ENCODE measurements at places on chromosomes 6 and 20.
A peak's percentile ranks its signal among the peaks of the same experiment; 100 is the strongest.

DNA sequence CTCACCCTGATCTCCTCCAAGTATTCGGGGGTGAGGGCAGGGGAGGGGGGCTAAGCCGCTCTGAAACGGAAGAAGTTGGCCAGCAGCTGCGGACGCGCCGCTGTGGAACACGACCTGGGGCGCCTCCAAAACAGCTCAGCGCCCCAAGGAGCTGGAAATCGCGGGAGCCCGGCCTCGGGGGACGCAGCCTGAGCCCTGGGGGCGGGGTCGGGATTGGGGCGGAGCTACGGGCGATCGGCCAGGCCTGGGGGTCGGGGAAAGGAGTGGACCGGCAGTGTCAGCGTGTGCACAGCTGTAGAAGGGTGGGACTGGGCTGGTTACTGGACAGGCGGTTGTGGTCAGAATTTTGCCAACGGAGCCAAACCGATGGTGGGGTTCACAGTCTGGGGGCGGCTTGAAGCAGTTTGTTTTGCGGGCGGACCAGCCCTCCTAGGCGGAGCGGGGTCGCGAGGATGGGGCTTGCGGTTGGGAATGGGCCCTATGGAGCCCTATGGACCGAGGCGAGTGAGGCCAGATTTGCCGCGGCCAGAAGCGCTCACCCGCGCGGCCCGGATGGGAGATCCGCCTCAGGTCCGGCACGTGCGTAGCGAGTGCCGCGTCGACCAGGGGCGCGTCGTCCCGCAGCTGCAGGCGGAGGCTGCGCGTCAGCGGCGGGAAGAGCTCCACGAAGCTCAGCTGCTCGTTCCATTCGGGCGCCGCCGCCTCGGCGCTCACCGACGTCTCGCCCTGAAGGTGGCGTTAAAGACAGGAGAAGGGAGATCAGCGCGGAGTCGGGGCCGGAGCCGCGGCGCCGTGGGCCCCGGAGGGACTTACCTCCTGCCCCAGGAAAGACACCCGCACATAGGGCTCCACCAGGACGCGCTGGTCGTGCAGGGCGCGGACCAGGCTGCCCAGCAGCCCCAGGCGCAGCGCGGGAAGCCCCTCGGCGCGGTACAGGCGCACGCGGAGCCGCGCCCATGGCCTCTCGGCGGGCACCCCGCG lies 14.3 kb upstream of the SPAG4 start:
- peak; percentile 17 for DNase-seq

GRCh38 chr20:30499123-30499522 lies 758.3 kb upstream of the DEFB115 start:
- no peak for DNase-seq

DNA sequence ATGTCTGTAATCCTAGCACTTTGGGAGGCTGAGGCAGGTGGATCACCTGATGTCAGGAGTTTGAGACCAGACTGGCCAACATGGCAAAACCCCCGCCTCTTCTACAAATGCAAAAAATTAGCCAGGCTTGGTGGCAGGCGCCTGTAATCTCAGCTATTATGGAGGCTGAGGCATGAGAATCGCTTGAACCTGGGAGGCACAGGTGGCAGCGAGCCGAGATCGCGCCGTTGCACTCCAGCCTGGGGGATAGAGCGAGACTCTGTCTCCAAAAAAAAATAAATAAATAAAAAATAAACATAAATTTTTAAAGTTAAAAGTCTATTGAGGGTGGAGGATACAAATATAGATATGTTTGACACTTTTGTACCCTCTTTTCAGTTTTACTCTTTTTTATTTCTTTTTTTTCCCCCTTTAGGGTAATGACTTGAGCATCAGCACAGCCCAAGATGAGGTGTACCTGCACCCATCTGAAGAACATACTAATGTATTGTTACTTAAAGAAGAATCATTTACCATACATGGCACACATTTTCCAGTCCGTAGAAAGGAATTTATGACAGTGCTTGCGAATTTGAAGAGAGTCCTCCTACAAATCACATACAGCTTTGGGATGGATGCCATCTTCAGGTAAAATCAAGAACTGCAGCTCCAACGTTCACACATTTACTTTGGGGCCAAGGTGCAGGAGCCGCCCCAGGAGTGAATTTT lies 368.9 kb downstream of the LAMA2 start:
- peak; percentile 53 for DNase-seq

DNA sequence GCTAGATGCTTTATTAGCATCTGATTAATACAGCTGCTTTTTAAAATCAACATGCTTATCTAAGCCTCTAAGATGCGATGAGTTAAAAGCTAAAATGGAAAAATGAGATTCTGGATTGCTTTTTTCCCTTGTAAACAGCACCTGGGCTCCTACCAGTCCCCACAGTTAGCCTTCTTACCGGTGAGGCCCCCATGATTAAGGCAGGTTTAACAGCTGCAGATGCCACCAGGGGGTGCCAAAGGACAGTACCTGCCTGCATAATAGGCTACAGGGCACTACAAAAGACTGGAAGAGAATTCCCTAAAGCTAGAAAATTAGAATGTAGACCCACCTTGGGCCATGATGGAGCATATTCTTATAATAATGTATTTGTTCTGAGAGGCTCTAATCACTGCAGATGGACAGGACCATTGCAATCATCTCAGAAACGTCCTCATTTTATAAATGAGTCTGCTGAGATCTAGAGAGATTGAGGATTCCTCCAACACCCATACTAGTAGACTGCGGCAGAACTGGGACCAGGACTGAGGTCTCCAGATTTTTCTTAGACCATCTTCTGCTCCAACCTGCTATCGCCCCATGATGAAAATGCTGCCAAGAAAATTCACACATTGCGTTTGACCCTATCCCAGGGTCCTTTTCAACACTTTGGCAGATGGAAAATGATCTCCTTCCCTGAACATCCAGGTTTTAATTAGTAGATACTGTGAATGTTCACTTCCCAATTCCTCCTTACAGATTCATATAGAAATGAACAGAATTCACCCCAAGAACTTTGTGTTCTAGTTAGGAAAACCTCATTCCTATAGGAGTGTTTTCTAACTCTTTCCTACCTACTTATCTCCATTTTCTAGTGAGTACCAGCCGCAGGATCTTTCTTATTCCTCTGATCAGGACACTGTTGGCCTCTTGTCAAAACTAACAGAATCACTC lies 148.8 kb downstream of the RPS12 start:
- peak; percentile 53 for DNase-seq

DNA sequence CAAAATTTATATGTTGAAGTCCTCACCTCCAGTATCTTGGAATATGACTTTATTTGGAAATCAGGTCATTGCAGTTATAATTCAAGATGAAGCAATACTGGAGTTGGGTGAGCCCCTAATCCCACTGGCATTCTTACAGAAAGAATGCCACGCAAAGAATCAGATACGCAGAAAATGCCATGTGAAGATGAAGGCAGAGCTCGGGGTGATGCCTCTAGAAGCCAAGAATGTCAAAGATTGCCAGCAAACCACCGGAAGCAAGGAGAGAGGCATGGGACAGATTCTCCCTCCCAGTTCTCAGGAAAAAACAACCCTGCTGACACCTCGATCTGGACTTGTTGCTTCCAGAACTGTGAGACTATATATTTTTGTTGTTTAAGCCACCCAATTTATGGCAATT lies 273.4 kb upstream of the CITED2 start:
- DNase-seq: no peak

GRCh38 chr20:59808729-59809381 lies 124.6 kb downstream of the SYCP2 start:
- DNase-seq: no peak

- no peak for DNase-seq
These were observed 106.3 kb upstream of the KCNK16 start for GRCh38 chr6:39428816-39429215.

GRCh38 chr20:38108438-38108985 lies 56.6 kb downstream of the TGM2 start:
- no peak for DNase-seq

Data from NCI-H1105 (cell line).